ENCODE measurements at places on chromosomes 3 and 15.

DNA sequence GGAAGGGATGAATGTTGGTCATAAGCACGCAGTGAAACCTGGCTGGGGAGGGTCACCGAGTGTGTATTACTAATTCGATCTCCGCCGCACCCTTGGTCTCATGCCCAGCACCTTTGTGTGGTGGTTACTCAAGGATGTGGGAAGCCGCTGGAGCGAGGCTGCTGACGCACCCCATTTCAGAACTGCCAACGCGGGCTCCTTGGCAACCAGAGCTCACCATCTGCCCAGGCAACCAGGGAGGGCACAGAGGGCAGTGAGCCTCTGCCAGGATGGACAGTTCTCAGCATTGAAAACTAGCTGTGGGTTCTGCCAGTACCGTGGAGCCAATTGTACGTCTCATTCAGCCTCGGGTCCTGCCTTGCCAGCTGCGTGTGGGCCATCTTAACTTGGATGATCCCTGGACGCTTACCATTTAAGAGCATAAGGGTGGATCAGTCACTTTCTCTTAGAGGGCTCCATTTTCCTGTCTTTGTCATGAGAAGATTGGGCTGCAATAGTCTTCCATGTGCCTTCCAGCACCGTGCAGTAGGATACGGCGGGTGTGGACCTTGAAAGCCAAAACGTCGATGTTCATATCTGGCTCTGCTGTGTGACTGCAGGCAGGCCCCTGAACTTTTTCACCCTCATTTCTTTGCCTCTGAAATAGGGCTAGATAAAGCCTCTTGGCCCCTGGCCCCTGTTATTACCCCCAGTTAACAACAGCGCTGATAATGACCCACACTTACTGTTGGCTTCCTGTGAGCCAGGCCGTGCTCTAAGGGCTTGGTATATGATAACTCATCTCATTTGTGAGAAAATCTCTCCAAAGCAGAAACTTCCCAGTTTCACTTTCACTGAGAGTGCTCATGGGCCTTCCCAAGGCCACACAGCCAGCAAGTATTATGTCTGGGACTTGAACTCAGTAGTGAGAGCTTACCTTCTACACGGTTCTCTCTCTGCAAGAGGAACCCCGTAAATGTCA, 238.8 kb downstream of the OPA1 start:
- no peak for DNase-seq

DNA sequence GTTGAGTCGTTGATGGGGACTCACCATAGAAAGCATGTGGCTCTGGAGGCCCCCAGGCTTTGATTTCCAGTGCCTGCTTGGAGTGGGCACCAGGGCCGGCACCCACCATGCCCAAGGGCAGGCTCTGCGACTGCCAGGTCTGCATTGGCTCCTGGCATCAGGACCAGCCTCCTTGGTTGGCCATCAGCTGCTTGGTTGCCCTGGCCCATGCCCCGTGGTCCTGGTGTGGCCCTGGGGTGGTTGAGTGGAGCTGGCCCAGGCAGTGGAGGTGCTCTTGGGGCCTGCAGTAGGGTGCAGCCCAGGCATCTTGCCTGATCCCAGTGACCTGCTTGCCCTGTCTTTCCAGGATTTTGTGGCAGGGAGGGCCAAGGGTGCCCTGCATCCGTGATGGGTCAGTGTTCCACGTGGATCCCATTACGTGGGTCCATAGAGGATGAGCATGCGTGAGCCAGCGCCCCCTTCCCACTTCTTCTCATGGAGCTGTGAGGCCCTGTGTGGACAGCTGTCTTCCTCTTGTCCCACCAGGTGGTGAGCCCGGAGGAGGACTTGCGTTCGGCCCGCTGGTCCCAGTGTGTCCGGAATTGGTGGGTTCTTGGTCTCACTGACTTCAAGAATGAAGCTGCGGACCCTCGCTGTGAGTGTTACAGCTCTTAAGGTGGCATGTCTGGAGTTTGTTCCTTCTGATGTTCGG, 187.0 kb downstream of the UBE3A start:
- DNase-seq = no peak

- no peak for DNase-seq
Measured at GRCh38 chr15:60396958-60397771, 621 bp downstream of the ANXA2 start.

DNA sequence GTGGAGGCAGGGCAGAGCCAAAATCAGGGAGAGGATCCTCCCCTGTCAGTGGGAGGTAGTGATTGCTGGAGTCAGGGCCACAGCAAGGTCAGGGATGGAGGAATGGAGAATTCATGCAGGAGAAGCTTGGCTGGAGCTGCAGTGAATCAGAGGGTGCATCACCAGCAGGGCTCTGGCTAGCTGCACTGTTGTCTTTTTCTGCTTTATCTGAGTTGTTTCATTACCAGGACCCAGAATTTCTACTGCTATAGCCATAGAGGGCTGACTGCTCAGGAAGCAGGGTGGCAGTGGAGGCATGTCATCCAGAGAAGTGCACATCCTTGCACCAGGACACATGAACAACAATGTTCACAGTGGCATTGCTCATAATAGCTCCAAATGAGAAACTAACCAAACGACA, 113.5 kb upstream of the GALNT15 start:
- no peak for DNase-seq

GRCh38 chr15:71891026-71891425, 80.7 kb downstream of the NR2E3 start:
- DNase-seq = no peak

DNA sequence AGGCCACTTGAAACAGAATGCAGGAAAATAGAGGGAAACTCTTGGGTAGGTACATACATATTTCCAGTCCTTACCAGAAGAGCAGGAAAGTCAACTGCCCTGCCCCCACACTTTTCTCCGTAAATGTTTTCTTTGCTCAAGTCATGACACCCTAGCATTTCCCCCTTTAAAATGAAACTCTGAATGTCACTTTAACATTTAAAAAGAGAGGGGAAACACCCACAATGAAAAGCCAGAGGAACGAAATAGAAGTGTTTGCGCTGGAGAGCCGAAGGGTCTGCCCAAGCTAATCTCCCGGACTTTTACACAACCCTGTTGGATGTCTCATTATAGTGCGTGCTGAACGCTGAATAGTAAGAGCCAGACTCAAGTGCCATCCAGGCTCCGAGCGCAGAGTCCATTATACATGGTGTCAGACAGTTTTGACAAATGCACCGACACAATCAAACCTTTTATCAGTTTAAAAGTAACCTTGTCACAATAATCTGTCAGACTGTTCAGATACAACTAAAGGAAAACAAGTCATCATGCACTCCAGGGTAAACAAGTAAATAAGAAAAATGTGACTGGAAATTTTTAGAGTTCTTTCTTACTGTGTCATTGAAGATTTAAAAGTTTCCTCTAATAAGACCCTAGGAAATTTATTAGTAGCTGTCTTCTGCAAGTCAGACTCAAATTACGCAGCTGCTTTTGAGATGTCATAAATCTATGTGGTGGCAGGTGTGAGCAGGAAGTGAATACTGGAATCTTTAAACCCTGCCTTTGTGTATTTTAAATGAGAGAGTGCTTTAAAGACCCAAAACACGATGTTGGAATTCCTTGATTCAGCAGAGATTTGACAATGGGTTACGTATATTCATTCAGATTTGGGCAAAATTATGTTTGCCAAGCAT, 159.8 kb downstream of the RBMS3 start:
- DNase-seq = no peak

- DNase-seq = no peak
Measured at GRCh38 chr3:61073566-61074165, 177.6 kb downstream of the FHIT start.

DNA sequence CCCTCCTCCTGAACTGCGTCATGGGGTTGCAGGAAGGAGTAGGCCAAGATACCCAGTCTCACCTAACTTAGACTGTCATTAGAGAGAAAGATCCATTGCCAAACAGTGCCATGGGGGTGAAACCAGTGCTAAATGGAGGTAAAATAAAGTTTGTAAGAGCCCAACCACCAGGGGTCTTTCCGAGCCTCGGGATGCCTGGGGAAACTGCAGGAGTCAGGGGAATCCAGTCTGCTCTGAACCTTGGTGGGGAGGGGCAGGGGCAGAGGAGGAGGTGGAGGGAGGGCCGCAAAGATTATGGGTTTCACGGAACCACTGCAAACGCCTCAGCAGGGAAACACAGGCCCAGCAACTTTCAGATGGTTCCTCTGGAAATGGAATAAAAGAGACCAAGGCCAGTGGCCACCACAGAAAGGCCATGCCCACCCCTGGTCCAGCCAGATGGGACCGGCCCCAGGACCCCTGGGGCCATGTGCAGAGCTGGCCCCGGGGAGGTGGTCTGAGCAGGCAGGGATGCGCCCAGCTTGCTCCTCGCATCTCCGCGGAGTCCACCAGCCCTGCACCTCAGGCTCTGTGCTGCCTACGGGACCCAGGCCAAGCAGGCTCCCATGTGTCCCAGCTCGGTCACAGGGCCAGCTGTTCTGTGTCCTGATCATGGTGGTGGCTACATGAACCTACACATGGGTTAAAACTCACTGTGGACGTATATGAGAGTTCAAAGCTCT, 19.8 kb upstream of the GP9 start:
- no peak for DNase-seq

GRCh38 chr3:197873329-197873728, 76.7 kb upstream of the RPL35A start:
- DNase-seq = no peak

- no peak for DNase-seq
Measured at GRCh38 chr15:86159468-86159867, 79.8 kb downstream of the AGBL1 start.

DNA sequence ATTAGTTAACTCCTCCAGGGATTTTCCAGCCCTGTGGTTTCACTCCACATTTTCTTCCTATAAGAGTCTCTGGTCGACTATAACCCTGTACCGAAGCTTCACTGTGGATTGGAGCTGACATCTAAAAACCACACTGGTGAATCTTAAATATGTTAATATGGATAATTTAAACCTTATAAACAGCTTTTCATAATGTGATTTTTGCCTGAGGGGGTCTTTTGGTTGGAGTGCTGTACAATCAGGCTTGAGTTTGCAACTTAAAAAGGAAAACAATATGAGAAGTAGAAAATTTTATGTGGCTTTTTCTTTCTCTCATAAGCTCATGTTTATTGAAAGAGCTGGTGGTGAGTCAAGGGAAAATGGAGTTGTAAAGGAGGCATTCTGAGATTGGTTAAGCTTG, 313.7 kb downstream of the VPS13C start:
- DNase-seq = no peak

DNA sequence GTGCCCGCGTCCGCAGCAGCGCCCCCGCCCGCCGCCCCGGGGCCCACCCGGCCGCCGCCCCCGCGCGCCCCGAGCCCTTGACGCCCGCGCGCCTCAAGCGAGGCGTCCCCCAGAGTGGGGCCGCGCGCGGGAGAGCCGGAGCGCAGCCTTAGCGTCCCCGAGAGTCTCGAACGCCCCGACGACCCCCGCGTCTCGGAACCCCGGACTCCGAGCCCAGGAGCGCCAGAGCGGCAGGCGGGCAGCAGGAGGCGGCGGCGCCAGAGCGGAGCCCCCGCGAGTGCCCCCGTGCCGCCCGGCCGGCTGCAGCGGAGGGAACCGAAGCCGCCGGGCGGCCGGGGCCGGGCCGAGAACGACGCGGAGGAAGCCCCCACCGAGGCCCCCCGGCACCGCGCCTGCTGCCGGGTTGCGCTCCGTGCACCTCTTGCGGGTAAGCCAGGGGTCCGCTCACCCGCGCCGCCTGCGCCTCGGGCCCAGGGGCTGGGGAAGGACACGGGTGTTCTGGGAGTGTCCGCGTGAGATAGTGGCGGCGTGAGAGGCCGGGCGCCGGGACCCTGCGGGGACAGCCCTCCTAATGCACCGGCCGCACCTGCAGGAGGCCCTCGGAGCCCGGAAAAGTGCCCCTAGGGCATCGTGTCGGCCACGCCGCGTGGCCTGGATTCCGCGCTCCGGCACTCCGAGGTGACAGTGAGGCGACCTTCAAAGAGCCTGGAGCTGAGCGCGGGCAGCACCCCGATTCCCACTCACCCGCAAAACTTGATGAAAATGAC, 52.0 kb upstream of the ULK4 start:
- DNase-seq = no peak

- DNase-seq = no peak
Measured at GRCh38 chr3:150760431-150761200, 2.4 kb downstream of the SIAH2 start.

DNA sequence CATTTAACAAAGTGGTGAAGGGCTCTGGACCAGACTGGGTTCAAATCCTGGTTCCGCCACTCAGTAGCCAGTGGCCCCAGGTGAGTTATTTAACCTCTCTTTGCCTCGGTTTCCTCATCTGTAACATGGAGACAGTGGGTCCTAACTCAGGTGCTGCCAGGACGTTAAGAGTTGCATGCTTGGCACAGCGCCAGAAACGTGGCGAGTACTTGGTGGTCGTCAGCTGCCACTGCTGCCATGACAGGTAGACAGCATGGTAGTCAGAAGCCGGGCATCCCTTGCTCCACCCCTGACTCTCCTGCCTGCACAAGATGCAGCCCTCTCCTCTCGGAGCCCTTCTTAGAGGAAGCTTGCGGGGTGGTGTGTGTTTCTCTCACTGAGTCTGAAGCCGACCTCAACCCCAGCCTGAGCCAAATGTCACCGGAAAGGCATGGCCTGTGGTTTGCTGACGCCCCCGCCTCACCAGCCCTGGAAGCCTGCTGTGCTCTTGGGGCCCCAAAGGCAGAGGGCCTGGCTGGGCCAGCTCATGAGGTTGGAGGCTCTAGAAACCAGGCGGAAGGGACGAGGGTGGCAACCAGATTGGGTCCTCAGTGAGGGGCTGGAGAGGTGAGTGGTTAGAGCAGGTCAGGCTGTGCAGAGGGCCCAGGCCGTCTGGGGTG, 160.8 kb upstream of the TLE3 start:
- DNase-seq = no peak
